GM04503 (cell line): ENCODE measurements at places on chromosomes 16 and 17.

DNA sequence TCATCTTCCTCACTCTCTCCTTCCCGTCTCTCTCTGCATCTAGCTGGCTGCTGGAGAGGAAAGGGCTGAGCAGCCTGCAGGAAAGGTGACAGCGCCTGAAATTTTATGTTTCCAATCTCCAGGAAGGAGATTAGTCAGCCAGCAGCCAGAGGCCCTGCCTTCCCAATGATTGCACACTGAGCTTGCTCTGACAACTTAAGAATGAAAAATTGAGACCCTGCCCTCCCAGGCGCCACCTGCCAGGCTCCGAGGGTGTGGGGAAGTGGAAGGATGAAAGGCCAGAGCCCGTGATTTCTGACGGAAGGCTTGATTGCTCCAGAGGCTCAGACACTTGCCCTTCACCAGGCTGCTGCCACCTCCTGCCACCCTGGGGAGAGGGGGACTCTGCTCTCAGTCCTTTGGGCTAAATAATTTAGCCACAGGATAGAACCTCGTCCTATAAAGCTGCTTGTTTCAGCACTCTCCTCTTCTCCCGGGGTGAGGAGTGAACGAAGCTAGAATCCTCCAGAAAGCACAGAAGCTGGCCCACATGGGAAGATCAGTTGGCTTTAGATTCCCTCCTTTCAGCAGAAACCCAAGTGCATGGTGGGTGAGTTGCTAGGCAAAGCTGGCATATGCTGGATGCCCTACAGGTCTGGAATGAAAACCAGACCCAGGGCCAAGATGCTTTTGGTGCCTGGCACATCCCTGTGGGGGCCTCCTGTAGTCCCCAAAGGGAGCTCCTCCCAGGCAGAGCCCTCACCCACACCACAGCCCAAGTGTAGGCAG, 33.5 kb downstream of the GRIN2C start:
- DNase-seq: no peak

DNA sequence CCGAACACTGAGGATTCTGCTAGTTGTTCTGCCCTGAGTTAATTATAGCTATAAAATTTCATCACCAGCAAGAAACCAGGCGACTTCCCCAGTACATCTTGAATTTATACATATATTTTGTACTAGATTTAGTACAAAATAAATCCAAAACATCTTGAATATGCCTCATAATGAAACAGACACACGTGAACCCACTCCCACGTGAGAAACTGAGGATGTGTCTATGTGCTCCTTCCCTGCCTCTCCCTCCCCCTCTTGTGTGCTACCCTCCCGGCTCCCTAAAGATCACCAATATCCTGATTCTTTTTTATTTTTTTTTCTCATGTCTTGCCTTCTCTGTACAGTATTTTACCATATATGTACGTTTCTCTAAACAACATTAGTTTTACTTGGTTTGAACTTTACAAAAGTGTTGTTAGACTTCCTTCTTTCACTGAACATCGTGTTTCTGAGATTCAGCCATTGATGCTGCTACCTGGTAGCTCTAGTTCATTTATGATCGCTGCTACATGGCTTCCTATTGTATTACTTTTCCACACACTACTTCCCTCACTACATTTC, 1.1 kb upstream of the LCMT1 start:
- DNase-seq: no peak

- DNase-seq: no peak
Observed at GRCh38 chr16:1175566-1176279, 22.8 kb downstream of the CACNA1H start.

DNA sequence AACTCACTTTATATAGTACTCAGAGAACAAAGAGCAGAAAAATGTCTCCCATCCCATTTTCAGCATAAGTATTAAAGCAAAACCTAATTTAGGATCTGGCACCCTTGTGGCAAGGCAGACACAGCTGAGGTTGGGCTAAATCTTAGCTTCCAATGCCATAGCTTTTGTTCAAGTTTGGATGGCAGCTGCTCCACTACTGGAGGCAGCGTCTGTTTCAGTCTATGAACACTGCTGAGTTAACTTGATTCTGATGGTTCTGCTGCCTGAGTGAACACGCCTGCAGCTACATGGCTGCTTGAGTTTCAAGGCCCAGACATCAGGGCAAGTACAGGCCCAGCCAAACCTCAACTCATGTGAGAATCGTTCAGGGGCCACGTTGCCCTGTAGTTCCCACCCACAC, 178.2 kb upstream of the RPH3AL start:
- no peak for DNase-seq

- DNase-seq: no peak
Observed at GRCh38 chr17:31534223-31534888, 142.9 kb downstream of the RAB11FIP4 start.

DNA sequence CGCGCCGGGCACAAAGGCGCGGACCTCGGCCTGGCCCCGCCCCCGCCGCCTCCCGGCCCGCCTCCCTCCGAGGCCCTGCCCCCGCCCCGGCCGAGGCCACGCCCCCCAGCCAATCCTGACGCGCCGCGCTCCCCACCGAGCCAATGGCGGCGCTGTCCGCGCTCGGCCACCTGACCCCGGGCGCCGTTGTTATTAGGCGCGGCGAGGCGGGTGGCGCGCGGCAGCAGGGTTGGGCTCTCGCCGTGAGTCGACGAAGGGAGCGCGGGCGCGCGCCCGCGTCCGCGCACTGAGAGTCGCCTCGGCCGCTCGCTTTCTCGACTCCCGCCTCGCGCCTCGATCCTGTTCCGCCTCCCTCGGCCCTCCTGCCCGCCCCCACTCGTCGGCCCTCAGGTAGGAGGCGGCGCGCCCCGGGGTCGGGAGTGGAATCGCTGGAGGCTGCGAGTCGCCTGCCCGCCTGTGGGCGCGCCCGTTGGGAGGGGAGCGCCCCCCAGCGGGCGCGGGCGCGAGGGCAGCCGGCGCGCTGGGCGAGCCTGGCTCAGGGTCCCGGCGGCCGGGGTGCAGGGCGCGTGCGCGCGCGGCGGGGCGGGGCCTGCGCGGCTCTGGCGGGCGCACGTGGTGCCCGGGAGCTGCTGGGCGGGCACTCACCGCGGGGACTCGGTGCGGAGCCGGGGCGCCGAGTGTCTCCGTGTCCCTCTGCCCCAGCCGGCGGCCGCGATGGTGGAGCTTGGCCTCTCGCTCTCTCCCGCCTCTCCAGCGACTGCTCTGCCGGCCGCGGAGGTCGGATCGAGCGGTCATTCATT, 405 bp upstream of the CBLN1 start:
- no peak for DNase-seq
